Gastrocnemius medialis (tissue), 4 donors: ENCODE measurements at places on chromosomes 3 and 15. TPM values are rescaled to one million over a fixed set of nuclear protein-coding genes. Genes with fewer than 3 reads are reported as not detected.

GRCh38 chr3:52891164-52891563 is 6.2 kb downstream of the STIMATE start:
- no peak for DNase-seq

DNA sequence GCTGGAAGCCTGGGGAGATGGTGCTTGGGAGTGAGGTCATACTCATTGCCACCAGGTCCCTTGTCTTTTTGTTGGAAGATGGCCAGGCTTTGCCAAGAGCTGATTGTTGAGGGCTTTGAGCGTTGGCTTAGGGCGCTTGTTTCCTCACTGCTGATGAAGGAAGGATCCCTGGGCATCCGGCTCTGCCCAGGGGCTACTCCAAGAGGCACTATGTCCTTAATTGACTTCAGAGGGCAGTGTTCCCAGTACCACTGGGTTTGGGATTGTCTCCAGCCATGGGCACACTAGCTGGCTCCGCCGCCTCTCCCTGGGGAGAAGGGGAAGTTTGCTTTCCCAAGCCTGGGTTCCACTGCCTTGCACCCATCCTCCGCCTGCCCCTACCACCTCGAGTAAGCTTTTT is 57.2 kb upstream of the RGMA start:
- DNase-seq = no peak

DNA sequence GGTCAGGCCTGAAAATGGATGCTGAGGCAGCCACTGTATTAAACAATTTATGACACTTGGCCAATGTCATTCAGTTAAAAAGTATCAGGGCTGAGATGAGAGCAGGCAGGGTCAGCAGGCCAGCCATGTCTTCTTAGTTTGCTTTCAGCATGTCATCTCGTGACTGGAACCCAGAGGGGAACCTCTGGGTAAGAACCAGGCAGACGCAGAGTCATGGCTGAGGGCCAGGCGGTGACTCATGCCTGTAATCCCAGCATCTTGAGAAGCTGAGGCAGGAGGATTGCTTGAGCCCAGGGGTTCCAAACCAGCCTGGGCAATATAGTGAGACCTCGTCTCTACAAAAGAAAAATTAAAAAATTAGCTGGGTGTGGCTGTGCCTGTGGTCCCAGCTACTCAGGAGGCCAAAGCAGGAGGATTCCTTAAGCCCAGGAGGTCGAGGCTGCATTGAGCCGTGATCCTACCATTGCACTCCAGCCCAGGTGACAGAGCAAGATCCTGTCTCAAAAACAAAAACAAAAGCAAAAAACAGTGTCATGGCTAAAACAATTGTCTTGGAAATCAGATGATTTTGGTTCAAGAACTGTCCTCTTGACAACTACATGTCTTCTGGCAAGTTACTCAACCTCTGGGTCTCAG is 11.7 kb downstream of the BCL2L10 start:
- DNase-seq = peak; percentile 44

- DNase-seq = no peak
Measured at GRCh38 chr15:62476163-62476562, 311.1 kb upstream of the C2CD4B start.

DNA sequence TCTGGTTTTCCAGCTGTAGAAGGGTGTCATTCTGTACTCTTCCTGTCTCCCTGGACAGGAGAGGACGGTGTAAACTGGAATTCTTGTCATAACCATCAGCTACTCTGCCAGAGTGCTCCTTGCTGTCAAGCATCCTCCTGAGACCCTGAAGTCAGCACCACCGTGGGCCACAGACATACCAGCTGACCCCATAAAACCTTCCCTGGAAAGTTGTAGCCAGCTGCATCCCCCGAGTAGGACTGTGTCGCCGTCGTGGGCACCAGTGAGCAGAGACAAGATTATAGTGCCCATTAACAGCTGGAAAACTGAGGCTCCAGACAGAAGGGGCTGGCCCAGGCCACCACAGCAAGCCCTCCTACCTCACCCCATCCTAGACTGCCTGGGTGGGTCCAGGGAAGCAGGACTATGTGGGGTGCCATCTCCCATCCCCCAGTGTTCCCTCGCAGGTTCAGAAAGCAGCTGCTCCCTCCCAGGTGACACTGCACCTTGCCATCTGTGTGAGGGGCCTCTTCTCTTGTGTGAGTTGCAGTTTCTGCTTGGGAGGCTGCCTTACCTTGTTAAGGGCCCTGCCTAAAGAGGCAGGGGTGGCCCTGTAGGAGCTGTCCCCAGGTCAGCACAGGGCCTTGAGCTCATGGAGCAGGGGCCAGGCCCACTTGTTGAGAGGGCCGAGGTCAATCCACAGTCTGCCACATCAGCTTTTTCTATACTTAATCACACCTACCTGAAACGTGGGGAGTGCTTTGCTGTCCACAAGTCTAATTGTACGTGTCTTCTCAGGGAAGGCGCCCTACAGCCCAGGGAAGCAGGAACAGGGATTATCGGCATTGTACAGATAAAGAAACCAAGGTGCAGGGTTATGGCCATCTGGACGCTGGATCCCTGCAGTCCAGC is 191.9 kb upstream of the LINGO1 start:
- DNase-seq = no peak

The SLC15A2 gene
- 0.82 TPM for total RNA-seq
